ENCODE measurements at places on chromosomes 7 and 10.

DNA sequence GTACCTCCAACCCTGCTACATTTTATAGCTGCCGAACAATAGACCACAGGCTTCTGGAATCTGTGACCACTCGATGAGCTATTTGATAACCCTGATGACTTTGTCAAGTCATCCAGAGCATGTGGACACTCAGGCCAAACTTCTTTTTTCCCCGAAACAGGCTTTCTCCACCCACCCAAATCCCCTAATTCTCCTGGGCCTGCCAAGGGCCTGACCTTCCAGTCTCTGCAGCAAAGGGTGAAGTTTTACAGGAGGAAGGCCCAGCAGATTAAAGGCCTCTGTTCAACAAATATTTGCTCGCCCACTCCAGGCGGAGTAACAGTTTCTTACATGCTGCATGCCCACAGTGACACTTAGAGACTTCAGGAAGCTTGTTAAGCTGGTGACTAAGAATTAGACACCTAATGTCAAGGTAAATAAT, 2.0 kb downstream of the JCAD start:
- DNase-seq: no peak

DNA sequence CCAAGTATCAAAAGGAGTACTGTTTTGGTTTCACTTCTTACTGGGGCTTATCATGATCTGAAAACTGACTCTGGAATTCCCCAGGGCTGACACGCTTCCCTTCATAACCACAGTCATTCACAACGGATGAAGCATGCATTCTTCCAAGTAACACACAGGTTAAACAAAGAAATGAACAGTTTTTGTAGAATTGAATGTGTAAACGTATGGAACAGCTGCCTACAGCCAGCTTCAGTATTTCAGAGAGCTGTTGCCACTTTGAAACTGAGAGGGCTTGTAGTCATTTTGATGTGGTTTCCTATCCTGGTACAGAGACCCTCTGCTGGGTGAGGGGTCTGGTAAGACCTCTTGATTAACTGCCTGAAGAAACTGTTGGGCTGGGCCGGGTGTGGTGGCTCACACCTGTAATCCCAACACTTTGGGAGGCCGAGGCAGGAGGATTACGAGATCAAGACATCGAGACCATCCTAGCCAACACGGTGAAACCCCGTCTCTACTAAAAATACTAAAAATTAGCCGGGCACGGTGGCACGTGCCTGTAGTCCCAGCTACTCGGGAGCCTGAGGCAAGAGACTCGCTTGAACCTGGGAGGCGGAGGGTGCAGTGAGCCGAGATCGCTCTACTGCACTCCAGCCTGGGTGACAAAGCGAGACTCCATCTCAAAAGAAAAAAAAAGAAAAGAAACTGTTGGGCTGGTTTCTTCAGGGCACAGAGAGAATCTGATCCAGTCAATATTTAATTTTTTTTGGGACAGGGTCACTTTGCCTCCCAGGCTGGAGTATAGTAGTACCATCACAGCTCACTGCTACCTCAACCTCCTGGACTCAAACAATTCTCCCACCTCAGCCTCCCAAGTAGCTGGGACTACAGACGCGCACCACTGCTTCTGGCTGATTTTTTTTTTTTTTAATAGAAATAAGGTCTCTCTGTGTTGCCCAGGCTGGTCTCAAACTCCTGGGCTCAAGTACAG, 4.7 kb downstream of the NFE2L3 start:
- no peak for DNase-seq

DNA sequence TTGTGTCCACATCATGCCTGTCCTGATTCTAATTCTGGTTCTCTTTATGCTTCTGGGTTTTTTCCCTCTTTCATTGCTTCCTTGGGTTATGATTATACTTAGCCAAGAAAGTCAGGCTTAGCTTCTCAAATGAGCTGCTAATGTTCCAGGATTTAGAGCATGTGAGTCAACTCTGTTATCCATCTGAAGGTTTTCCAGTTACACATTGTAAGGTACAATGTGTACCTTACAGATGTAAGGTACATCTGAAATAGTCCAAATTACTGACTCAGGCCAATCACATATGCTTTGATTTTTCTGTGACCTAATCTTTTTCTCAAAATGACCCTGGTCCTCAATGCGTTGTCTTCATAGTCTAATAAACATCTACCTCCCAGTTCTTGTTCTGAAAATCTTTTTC, 13.3 kb upstream of the MIOS start:
- DNase-seq: no peak

GRCh38 chr10:126592901-126593300, 77.6 kb downstream of the C10orf90 start:
- DNase-seq: no peak

DNA sequence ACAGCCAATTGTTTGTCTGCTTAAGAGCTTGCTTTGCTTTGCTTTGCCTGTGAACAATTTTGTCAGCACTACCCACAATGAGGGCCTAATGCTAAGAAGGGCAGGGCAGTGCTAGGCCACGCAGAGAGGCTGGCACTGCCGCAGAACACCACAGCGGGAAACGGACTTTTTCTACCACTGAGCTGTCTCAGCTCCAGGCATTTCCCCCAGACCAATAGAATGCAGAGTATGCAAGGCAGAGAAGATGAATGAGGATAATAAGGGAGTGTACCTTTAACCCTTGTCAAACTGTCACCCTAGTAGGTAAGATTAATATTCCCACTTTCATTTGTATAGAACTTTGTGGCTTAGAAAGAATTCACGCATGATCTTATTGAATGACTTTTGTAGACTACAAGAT, 104.5 kb downstream of the SH3PXD2A start:
- DNase-seq: no peak

GRCh38 chr10:114396464-114396863, 7.8 kb downstream of the AFAP1L2 start:
- no peak for DNase-seq

- no peak for DNase-seq
These were observed 63.8 kb downstream of the PALS2 start for GRCh38 chr7:24637021-24637420.

DNA sequence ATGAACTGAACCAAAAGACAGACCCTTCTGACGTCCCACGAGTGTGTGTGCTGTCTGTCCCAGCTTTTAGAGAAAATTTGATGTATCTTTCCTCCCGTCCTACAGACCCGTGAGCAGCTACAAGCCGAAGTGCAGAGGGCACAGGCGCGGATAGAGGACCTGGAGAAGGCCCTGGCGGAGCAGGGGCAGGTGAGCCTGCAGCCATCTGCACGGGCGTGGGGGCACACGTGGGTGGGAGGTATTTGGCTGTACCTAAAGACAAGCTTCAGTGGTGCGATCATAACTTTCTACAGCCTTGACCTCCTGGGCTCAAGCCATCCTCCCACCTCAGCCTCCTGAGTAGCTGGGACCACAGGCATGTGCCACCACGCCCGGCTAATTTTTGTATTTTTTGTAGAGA, 41.7 kb upstream of the DPYSL4 start:
- DNase-seq: no peak

GRCh38 chr10:78805176-78805575, 263.6 kb upstream of the ZMIZ1 start:
- DNase-seq: no peak

DNA sequence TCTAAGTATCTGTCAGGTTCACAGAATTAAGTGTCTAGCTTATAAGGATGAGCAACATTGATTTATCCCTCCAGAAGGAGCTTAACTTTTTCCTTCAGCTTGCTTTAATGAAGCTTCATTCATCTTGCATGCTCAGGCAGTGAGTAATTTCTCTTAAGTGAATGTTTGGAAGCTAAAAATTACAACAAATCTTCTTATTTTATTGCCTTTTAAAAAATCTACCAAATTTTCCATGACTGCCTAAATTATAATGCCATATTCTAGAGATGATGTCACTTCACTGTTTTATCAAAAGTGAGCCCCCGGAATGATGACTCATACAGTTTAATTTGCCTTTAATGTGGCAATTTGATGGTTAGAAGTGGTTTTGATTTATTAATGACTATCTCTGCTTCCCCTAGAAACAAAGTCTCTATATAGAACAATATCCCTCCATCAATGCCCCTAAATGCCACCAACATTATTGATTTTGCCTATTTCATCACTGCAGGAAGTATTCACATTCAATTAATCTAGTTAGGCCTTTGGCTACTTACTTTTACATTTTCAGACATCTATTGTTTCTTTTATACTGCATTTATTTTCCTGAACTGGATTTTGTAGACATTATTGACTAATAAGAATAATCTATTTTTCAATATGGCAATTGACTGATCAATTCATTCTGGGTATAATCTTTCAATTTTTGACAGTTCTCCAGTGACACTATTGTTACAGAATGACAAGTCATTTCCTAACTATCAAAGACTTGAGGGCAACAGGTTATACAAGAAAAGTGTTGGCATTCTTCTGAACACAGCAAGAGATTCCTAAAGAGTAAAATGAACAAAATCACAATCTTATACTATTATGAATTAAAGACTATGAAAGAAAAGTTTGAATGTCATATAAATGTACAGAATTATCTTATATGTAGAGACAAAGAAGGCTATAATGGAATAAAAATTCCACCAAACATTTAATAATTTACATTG, 139.3 kb upstream of the ODAD2 start:
- no peak for DNase-seq
